ENCODE measurements at places on chromosomes 16 and 17.

DNA sequence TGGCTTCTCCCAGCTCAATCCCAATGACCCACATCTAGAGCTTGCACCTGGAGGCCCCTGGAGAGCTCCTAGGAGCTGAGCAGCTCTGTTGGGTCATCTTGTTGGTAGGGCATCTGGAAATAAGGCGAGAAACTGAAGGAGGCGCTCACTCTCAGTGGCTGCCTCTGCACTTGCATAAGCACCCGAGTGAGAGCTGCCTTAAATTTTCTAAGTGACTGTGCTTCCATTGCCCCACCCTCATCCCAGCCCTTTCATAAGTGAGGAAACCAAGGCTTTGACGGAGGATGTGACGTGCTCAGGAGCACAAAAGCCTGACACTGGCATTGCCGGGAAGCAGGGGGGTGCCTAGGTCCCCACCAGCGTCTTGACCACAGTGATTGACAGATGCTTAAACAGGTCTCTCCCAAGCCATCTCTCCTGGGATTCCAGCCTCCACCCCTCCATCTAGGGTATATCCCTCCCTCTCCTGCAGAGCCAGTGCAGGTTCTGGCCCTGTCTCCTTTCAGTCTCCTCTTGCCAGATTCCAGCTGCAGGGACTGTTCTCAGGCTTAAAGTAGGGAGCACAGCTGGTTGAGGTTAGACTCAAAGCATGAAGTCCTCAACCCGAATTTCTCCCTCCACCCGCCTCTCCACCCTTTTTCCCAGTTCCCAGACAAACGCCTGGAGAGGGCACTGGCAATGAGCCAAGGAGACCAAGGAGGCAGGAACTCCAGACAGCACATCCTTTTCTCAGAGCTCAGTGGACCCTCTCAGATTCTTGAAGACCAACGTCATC lies 113.7 kb downstream of the IRX5 start:
- DNase-seq = no peak

DNA sequence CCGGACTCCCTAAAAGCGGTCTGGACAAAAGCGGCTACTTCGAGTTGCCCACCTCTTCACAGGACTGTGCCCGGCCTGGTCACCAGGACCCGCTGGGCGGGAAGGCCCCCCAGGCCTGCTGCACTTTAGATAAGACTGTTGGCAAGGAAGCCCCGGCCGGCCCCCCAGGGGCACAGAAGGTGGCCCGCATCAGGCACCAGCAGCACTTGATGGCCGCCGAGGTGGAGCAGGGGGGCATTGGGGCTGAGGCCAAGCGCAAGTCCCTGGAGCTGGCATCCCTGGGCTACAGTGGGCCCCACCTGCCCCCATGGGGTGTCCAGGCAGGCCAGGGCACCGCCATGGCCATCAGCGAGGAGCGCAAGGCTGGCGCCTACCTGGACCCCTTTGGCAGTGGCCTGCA lies 47.5 kb downstream of the BAHCC1 start:
- no peak for DNase-seq

DNA sequence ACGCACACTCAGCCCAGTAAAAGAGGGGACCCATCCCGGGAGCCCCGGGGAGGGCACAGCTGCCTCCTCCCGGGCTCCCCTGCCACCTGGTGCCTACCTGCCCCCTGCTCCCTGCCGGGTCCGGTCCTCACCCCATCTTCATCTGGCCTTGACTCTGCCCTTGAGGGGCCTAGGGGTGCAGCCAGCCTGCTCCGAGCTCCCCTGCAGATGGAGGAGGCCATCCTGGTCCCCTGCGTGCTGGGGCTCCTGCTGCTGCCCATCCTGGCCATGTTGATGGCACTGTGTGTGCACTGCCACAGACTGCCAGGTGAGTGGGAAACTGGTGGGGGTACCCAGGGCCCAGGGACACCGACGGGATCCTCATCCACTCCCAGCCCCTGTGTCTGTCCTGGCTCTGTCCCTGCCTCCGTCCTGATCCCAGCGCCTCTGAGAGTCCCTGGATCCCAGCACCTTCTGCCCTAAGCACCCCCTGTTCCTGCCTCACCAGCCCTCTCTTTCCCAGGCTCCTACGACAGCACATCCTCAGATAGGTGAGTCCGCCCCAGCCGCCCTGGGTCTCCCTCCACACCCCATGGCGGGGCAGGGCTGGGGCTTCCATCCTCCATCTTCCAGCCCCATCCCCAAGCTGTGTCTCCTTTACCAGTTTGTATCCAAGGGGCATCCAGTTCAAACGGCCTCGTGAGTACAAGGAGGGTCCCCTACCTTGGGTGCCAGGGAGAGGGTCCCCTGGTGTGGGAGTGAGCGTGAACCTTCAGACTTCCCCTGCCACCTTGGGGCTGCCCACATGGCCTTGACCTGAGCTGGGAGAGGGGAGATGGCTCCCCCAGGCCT lies 574 bp downstream of the LAT start:
- DNase-seq = peak; percentile 33

DNA sequence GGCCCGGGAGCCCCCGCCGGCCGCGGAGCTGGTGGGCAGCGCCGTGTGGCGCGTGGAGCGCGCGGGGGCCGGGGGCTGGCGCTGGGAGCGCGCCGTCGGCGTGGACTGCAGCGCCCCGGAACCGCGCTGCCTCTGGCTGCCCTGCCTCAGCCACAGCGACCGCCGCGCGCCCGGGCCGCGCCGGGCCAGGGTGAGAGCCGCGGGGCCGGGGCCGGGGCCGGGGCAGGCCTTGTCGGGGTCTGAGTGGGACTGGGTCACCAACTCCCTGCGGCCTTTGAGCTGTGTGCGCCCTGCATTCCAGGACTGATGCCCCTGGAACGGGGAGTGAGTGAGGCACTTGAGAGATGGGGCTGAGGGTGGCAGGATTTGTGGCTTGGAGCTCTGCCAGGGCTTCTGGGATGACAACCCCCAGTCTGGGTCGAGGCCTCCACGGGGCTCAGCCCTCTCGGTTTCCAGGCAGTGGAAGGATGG lies 25.7 kb downstream of the ARHGAP23 start:
- DNase-seq = no peak

- DNase-seq = peak; percentile 28
These were observed 257.6 kb upstream of the SDK2 start for GRCh38 chr17:73901661-73902415.

DNA sequence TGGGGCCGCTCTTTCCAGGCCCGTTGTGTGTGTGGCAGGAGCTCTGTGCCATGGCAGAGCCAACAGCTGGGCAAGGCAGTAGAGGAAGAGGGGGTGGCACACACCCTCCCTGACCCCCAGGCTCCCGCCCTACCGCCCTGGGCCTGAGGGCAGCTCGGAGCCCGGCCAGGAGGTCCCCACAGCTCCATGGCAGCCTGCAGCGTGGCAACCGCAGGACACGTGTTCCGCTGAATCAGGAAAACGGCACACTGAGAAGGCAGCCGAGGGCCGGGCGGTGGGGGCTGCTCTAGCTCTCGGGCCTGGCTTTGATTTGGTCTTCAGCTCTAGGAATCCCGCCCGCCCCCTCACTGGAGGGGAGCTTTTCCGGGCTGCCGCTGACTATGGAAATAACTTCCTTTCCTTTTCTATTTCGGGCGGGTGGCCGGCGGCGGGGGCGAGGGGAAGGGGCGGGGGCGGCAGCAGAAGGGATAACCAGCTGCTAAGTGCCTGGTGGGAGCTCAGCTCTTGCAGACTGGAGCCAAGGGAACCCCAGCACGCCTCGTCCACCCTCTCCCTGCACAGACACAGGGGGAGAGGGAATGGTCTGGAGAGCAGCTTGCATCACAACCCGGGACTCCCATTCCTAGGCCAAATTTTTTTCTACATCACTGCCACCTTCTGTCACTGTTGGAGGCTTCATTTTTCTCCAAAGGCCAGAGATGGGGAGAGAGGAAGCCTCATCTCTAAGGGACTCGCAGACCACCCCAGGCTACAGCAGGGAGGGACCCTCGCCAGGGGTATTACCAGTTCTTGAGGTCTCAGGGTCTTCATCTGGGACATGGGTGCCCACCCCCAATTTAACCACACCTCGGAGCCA lies 24.8 kb upstream of the MRPS23 start:
- no peak for DNase-seq

GRCh38 chr16:8730335-8730915 lies 56.0 kb downstream of the ABAT start:
- DNase-seq = no peak

DNA sequence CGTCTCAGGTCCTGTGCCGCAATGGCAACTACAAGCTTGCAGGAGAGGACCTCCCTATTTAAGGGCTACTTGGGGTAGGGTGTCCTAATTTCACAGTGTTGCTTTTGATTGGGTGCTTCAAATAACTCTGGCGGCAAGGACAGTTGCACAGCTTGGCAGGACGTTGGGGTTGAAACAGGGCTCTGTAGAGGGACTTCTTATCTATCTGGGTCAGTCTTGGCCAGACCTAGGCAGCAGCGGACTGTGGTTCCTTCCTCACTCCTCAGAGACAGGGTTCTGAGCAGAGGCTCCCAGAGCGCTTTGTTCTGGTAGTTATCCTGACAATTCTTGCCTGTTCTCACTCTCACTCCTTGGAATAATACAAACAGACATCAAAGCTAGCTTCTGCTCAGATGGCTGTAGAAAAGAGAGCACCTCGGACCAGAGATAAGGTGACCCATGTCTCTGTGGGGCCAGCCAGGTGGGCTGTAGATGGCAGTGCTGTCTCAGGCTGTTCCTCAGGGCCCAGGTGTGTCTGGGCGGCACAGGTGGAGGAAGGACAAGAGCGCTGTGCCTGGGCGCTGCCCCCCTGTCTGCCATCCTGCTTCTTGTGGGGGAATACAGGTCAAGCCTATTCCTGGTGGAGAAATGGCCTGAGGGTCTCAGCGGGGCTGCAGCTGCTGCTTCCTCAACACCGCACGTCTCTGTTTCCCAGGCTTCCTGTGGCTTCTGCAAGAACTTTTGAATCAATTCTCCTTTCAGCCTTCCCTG lies 61.0 kb downstream of the PLD6 start:
- no peak for DNase-seq

- DNase-seq = no peak
These were observed 35.1 kb upstream of the CHMP6 start for GRCh38 chr17:80956321-80957190.

- DNase-seq = no peak
These were observed 8.1 kb downstream of the OR2C1 start for GRCh38 chr16:3363793-3364192.
